Cortex of kidney (tissue), 1 donor: ENCODE measurements at places on chromosomes 6 and 20.

DNA sequence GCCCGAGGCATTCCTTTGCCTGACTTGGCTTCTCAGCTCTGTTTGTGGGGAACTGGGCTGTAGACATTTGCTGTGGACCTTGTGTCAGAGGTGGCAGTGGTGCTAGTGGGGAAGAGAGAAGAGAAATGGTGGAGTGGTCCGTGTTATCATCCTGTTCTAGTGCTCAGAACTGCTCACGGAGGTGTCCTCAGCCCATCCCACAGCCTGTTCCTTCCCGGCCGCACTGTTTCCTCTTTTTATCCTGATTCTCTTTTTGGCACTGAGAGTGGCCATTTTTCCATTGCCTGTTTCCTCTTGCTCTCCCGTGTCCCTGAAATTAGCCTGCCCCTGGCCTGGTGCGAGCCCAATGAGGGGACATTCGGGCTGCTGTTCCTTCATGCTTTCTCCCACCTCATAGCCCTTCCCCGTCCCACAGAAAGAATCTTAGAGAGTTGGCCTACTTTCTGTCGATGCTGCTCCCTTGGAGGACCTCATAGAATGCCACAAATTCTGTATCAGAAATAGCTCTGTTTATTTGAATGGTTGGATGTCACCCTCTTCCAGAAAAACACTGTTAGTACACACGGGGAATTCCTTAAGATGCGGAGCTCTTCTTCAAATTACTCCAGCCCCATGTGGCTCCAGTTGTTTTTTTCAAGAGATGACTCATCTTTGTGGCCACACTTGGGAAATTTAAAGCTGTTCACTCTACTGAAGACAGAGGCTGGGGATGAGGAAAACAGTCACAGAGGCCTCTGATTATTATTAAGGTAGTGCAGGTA is 26.1 kb downstream of the FARS2 start:
- no peak for DNase-seq

DNA sequence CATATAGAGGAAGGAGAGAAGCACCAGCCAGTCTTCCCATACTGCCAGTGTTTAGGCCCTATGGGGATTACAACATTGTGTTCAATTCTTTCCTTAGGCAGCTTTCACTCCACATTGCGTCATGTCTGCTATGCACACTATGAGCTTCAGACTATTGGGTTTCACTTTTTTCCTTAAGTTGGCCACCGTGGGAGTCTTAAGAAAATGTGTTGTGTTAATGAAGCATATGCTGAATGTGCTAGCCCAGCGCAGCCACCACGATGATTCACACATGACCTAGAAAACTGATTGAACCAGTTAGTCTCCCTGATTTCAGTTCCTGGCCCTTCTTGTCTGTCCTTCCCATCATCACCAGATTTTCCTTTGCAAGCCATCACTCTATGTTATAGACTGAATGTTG is 21.5 kb downstream of the TUBB2B start:
- no peak for DNase-seq

- DNase-seq, result no peak
Measured at GRCh38 chr6:14265049-14266021, 147.8 kb downstream of the CD83 start.

DNA sequence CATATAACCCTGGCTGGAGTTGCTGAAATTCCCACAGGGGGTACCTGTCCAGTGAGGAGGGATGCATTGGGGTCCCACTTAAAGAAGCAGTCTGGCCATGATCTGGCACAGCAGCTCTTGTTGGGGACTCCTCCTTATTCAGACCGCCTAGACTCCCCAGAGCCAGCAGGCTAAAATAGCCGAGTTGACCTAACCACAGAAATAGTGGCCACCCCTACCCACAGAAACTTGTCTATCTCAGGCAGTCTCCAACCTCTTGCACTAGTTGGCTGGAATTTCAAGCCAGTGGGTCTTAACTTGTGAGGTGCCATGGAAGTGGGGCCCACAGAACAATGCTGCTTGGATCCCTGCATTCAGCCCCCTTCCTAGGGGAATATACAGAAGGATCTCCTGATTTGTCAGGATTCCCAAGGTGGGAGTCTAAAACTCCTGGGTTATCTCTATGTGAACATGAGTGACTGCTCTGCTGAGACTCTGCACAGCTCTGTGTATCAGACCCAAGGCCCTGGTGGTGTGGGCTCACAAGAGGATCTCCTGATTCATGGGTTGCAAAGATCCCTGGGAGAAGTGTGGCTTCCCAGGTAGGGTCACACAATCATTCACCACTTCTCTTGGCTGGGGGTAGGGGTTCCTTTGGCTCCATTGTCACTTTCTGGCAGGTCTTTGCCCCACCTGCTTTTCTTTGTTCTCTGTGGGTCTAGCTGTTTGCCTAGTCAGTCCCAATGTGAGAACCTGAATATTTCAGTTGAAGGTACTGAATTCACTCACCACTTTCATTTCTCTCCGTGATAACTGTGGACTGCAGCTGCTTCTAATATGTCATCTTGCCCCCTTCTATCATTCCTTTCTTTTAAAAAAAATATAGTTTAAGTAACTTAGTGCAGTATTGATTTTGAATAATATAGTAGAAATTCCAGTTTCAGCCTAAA is 65.5 kb upstream of the CLVS2 start:
- DNase-seq, result no peak

- DNase-seq, result no peak
Measured at GRCh38 chr6:128443553-128443952, 76.8 kb downstream of the PTPRK start.

- no peak for DNase-seq
Measured at GRCh38 chr6:124539096-124539495, 423.1 kb upstream of the RNF217 start.

GRCh38 chr6:146990821-146991798 is 213.1 kb upstream of the STXBP5 start:
- no peak for DNase-seq

DNA sequence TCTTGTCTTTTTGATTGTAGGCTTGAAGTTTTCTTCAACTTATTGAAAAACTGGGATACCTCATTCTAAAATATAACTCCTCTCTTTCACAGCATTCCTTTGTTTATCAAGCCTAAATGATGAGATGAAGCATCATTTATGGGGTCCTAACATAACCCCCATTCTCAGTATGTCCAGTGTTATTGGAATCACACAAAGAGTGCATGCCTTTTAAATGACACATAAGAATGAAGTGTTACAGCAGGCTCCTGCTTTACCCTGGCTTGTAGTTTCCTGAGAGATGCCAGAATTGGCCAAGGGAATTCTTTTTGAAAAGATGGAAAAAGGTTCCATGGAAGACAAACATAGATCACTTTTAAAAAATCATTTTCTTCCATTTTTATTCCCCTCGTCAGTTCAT is 502.4 kb downstream of the BCKDHB start:
- DNase-seq, result no peak

GRCh38 chr6:52020945-52021570 is 66.4 kb downstream of the PKHD1 start:
- no peak for DNase-seq

GRCh38 chr6:166855416-166855815 is 100.9 kb downstream of the RNASET2 start:
- no peak for DNase-seq

GRCh38 chr6:119109654-119110325 is 31.3 kb upstream of the FAM184A start:
- DNase-seq, result no peak

- no peak for DNase-seq
Measured at GRCh38 chr6:41136911-41137310, 17.2 kb downstream of the TREML1 start.

GRCh38 chr6:108781419-108782100 is 66.7 kb upstream of the ARMC2 start:
- no peak for DNase-seq

DNA sequence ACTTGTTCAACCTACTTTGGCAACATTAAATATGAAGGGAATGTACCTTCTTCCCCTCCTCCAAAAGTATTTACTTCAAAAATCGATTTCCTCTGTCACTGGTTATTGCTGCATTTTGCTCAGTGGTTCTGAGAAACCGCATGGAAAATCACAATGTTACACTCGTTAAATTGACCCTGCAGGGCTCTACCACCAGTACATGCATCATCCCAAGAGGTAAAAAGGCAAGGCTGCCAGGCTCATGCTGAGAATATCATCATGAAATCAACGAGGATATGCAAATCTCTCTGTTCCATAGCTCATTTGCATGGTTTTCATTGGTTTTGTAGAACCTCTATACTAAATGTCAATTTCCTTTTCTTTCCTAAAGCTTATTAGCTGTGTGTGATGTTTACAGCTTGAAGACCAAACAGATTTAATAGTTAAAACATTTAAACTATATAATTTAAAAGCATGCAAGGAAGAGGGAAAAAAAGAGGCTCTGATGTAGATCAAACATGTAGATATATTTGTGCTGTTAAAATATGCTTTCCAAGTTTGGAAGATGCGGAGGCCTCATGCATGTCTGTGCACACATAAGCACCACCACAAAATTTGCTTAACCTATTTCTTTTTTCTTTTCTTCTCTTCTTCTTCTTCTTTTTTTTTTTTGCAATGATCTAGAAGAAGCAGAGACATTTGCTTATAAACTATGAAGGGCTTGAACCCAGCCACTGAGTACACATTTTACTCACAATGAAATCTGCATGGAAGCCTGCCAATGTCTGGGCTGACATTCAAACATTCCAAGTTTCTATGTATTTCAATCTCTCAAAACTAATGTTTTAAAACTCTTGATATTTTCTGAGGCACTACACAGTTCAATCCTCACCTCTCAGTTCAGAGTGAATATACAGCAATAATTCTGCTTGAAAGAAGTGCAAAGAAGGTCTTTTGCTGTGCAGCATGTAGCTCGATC is 194.0 kb downstream of the GMPR start:
- no peak for DNase-seq

- DNase-seq, result no peak
Measured at GRCh38 chr20:57407541-57407956, 16.4 kb downstream of the RBM38 start.

GRCh38 chr6:96450082-96450769 is 71.4 kb upstream of the UFL1 start:
- no peak for DNase-seq

GRCh38 chr6:137729866-137730629 is 137.0 kb upstream of the TNFAIP3 start:
- DNase-seq, result no peak

DNA sequence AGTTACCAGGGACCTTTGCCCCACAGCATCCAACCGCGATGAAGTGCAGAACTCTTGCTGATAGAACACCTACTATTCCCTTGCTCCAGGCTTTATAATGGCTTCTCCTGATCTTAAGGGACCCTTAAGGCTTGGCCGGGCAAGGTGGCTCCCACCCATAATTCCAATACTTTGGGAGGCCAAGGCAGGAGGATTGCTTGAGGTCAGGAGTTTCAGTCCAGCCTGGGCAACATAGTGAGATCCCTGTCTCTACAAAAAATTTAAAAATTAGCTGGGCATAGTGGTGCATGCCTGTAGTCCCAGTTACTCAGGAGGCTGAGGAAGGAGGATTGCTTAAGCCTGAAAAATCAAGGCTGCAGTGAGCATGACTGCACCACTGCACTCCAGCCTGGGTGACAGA is 68.8 kb downstream of the GCNT2 start:
- no peak for DNase-seq

GRCh38 chr6:101595276-101595675 is 201.8 kb downstream of the GRIK2 start:
- DNase-seq, result no peak

DNA sequence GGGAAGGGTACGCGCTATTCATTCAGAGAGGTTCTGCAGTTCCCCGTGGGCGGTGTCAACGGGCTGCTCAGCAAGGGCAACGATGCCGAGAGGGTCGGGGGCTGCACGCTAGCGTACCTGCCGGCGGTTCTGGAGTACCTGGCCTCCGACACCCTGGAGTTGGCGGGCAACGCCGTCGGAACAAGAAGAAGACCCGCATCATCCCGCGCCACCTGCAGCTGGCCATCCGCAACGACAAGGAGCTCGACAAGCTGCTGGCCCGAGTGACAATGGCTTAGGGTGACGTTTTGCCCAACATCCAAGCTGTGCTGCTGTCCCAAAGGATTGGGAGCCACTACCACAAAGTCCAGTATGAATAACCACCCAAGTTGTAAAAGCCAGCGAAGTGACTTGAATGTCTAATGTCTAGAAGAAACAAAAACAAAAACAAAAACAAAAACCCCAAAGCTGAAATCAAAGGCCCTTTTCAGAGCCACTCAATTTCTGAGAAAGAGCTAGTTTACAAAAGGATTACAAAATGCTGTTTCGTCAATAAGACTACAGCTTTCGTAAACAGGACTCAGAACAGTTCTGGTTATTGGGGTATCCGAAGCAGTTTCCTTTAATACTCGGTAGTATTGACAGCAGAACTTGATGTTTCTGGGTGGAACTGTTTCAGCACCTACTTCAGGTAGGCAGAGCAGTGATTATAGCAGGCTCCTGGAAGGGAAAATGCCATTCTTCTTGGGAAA is 21.9 kb upstream of the SLC17A4 start:
- DNase-seq, result no peak

- no peak for DNase-seq
Measured at GRCh38 chr6:126581316-126581715, 241.4 kb downstream of the CENPW start.

GRCh38 chr6:121382467-121383121 is 48.3 kb upstream of the TBC1D32 start:
- DNase-seq, result no peak
